T-helper 2 cell treated with Interferon-gamma antibody and Interleukin-4, amounts not matched to agents 5 μg/mL and 100 μg/mL, for 36 hours (primary cell): ENCODE measurements at places on chromosomes 2 and 18.

GRCh38 chr2:157220502-157220901, 37.0 kb upstream of the GALNT5 start:
- H3K27me3 ChIP-seq = peaks cover 8% of the 10 kb centered on the region
- H3K27ac ChIP-seq = no peak overlapping the region
- DNase-seq = no peak
- H3K4me1 ChIP-seq = no peaks in the 10 kb centered on the region
- H3K36me3 ChIP-seq = no peaks in the 10 kb centered on the region

DNA sequence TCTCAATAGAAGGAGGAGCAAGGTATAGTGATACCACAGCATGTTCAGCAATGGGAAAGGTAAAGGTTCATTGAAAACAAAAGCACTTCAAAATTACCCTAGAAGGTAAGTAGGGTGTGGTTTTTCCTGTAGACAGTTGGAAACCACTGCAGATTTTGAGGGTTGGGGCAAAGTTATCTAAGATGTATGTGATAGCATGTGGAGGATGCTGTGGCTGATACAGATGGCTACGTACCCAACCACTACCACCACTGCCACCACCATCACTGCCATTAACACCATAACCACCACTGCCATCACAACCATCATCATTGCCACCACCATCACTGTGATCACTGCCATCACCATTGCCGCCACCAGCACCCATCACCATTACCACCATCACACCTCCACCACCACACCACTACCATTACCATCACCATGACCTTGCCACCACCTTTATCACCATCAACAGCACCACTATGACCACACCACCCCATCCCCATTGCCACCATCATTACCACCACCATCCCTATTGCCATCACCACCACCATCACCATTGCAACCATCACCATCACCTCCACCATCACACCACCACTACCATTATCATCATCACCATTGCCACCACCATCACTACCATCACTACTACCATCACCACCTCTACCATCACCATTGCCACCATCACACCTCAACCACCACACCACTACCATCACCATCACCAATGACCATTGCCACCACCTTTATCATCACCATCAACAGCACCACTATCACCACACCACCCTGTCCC, 3.7 kb downstream of the TMSB10 start:
- H3K27ac ChIP-seq = peak overlapping the region; percentile 91
- H3K36me3 ChIP-seq = peaks cover 43% of the 10 kb centered on the region
- peaks cover 53% of the 10 kb centered on the region for H3K4me1 ChIP-seq
- peak overlapping the region; percentile 97 for H3K4me3 ChIP-seq
- H3K27me3 ChIP-seq = no peaks in the 10 kb centered on the region

DNA sequence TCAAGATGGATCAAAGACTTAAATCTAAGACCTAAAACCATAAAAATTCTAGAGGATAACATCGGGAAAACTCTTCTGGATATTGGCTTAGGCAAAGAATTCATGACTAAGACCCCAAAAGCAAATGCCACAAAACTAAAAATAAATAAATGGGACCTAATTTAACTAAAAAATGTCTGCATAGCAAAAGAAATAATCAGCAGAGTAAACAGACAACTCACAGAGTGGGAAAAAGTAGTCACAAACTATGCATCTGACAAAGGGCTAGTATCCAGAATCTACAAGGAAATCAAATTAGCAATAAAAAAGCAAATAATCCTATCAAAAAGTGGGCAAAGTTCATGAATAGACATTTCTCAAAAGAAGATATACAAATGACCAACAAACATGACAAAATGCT, 18.2 kb upstream of the ASB18 start:
- peaks cover 4% of the 10 kb centered on the region for H3K4me1 ChIP-seq
- no peak for DNase-seq
- H3K27ac ChIP-seq = no peak overlapping the region
- no peaks in the 10 kb centered on the region for H3K36me3 ChIP-seq
- H3K4me3 ChIP-seq = no peak overlapping the region

DNA sequence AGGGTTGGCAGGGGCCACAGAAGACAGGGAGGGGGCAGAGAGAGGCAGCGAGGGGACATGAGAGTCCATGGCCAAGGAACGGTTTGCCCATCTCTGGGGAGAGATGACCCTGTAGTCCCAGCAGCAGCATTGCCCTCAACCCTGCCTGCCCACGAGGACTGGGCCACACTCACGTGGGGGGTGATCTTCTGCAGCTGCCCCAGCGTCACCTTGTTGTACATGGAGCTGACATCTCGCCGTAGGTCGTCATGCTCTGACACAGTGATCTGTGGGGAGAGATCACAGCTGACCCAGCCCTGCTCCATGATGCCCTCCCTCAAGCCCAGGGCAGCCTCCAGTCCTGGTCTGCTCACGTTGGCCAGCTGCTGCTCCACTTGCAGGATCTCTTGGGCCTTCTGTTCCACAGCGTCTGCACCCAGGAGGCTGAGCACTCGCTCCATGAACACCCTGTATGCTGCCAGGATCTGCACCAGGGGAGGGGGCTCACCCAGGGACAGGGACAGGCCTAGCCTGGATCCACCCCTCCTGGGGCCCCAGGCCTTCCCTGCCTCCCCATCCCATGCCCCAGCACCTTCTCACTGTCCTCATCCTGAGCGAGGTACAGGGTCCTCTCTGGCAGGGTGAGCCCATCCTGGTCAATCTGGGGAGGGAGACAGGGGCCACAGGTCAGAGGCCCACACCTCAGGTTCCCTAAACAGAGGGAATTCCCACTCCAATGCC, 2.8 kb downstream of the ECEL1 start:
- H3K36me3 ChIP-seq = no peaks in the 10 kb centered on the region
- H3K27me3 ChIP-seq = peaks cover 34% of the 10 kb centered on the region
- no peak overlapping the region for H3K27ac ChIP-seq
- no peak for DNase-seq

- no peak overlapping the region for H3K27ac ChIP-seq
- H3K4me3 ChIP-seq = no peak overlapping the region
- no peaks in the 10 kb centered on the region for H3K27me3 ChIP-seq
- peaks cover 16% of the 10 kb centered on the region for H3K36me3 ChIP-seq
- peaks cover 18% of the 10 kb centered on the region for H3K4me1 ChIP-seq
Observed at GRCh38 chr2:46925474-46926351, 10.1 kb upstream of the MCFD2 start.

- peaks cover 42% of the 10 kb centered on the region for H3K27me3 ChIP-seq
- no peak overlapping the region for H3K27ac ChIP-seq
- H3K4me1 ChIP-seq = peaks cover 9% of the 10 kb centered on the region
- no peaks in the 10 kb centered on the region for H3K36me3 ChIP-seq
Observed at GRCh38 chr2:110992886-110993285, 127.8 kb upstream of the BCL2L11 start.

DNA sequence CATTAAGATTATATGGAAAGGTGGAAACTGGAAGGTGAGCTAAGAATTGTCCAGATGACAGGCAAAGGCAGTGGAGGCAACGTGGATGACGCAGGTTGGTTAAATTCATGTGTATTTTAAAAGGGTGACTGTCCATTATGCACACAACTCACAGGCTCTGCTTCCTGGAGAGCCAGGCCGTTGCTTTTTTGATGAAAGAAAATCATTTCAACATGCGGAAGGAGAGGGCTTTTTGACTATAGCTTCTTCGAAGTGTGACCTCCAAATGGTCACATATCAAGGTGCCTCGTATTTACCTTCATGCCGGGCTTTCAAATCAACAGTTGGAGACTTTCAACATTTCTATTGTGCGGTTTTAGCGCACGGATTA, 126.7 kb downstream of the MYCN start:
- H3K4me3 ChIP-seq = no peak overlapping the region
- no peaks in the 10 kb centered on the region for H3K4me1 ChIP-seq
- no peak overlapping the region for H3K27ac ChIP-seq
- DNase-seq = no peak

DNA sequence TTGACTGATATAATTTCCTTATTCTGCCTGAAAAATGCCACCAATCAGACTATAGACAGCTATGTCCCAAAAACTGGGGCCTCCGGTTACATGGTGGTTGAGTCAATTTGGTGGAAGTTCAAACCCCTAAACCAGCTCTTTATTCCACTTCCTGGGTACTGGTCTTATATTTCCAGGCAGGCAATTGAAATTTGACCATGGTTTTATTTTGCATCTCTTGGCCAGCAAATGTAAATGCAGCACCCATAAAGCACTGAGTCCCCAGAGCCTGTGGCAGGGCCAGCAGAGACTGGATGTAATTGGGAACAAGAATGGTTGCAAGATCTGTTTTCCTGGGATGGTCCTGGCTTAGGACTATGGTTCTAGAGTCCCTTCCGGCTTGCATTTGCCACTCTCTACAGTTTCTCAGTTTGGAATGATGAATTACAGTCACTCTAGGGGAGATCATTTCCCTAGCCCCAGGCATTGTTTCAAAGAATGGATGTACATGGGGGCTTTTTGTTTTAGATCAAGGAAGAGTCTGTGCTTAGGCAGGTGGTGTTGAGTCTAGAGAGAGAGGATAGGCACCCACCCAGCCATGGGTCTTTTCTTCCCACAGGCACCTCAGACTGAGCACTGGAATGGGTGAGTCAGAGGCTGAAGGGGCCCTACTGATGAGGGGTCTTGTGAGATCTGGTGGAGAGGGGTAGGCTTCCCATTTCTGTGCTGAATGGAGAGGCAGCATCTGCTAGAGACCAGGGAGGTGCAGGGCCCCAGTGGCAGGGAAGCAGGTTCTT, 108.4 kb upstream of the CDC42EP3 start:
- no peak overlapping the region for H3K27ac ChIP-seq
- H3K4me3 ChIP-seq = no peak overlapping the region
- DNase-seq = no peak
- H3K4me1 ChIP-seq = no peaks in the 10 kb centered on the region
- H3K27me3 ChIP-seq = no peaks in the 10 kb centered on the region

GRCh38 chr2:164068063-164068462, 332.3 kb upstream of the FIGN start:
- DNase-seq = no peak
- no peaks in the 10 kb centered on the region for H3K27me3 ChIP-seq
- no peak overlapping the region for H3K27ac ChIP-seq
- H3K36me3 ChIP-seq = no peaks in the 10 kb centered on the region

DNA sequence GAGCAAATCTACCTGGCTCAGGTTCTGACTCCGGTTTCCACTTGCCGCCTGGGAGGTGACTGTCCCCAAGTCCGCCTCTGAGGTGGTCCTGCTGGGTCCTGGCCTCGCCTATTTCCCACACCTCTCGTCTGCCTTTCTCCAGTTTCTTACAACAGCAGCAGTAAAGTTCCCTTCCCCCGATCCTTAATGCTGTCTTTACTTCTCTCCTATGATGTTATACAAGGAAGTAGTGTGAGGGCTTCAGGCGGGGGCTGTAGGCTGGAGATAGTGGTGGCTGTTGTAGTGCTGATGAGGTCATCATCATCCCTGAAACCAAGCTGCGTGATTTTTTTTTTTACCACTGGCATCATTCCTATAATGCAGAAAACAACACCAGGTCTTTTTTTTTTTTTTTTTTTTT, 18.9 kb downstream of the TGIF1 start:
- H3K27ac ChIP-seq = no peak overlapping the region
- DNase-seq = no peak
- no peaks in the 10 kb centered on the region for H3K36me3 ChIP-seq

DNA sequence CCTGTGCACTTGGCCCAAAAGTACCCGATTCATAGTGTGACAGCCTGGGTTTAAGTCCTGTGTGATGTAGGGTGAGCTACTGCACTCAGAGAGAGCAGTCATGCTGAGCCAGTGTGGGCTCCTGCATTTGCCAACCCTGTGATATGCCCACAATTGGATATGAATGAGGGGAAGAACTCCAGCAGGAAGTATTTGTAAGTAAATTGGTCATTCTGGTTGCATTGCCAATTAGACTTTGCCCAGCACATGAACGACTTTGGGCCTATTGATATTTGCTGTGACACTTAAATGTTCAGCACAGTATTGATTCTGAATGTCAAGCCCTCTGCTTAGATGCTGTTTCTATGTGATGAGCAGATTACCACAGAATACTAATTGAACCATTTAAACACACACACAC, 570.9 kb downstream of the PIK3C3 start:
- no peaks in the 10 kb centered on the region for H3K4me1 ChIP-seq
- DNase-seq = no peak
- no peaks in the 10 kb centered on the region for H3K27me3 ChIP-seq
- H3K36me3 ChIP-seq = no peaks in the 10 kb centered on the region
- no peak overlapping the region for H3K4me3 ChIP-seq
